ENCODE measurements at places on chromosomes 6 and 20. TPM values are rescaled to one million over a fixed set of nuclear protein-coding genes. Genes with fewer than 3 reads are reported as not detected.

Gene ACSS1
- 2.5 TPM for total RNA-seq

Gene C6orf141
- total RNA-seq, result 5.7 TPM

Gene PRR18
- not detected for total RNA-seq

Gene SAMD5
- total RNA-seq, result 0.09 TPM

Gene LY6G6F
- not detected for total RNA-seq

Gene ADGB
- not detected for total RNA-seq

Gene IL20RA
- total RNA-seq, result 0.90 TPM

Gene COX4I2
- total RNA-seq, result not detected

Gene BCAS1
- 2.3 TPM for total RNA-seq

Gene C6orf52
- total RNA-seq, result not detected

Gene SPEF1
- 0.09 TPM for total RNA-seq

Gene MATN4
- not detected for total RNA-seq

Gene PEX6
- 19.3 TPM for total RNA-seq

Gene FOXA2
- not detected for total RNA-seq

Gene EYA4
- total RNA-seq, result 5.7 TPM

Gene BMP2
- 10.6 TPM for total RNA-seq

Gene PKIB
- total RNA-seq, result 0.57 TPM

Gene METTL24
- total RNA-seq, result 0.09 TPM

Gene TMEM63B
- 20.7 TPM for total RNA-seq

Gene TMEM170B
- 1.4 TPM for total RNA-seq

Gene PSORS1C2
- not detected for total RNA-seq

Gene STX11
- total RNA-seq, result 0.16 TPM

Gene SNHG17
- total RNA-seq, result 7.4 TPM

All from fibroblast of the aortic adventitia (primary cell).